ENCODE measurements at places on chromosomes 5 and 9.

DNA sequence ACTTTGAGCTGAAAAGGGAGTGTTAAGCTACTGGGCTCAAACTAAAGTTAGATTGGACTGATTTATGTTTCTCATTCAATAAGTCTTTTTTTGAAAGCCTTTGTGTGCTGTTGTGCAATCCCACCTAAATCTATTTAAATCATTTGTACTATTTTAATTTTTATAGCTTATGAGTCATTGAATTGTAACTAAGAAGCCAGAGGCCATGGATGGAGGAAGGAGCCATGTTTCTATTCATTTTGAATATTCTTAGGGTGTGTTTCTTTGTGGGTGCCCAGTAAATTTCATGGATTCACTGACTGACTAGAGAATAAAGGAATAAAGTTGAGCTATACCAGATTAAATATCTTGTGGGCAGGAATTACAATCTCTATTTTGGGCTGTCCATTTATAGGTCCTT is 238.5 kb downstream of the KIF4B start:
- no peak for DNase-seq

GRCh38 chr5:68522863-68523262 is 307.3 kb downstream of the PIK3R1 start:
- DNase-seq: no peak

DNA sequence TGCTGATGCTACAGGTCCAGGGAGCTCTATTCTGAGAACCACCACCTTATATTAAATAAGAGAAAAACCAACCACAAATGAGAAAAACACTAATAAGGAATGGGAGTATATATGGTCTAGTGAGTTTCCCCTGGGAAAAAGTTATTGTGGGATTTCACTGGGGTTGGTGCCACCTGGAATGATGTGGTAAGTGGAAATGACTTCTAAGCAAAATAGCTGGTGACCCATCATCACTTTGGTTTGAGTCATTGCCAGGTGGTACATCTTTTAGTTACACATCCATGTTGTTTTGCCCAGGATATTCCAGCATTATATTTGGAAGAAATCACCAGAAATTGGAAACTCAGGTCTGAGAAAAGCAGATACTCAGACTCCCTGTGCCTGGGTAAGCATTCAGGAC is 437.3 kb downstream of the DTWD2 start:
- no peak for DNase-seq

- peak; percentile 52 for DNase-seq
Measured at GRCh38 chr5:131265311-131265803, 1.5 kb downstream of the CDC42SE2 start.

GRCh38 chr5:160097991-160098390 is 21.3 kb downstream of the PWWP2A start:
- no peak for DNase-seq

DNA sequence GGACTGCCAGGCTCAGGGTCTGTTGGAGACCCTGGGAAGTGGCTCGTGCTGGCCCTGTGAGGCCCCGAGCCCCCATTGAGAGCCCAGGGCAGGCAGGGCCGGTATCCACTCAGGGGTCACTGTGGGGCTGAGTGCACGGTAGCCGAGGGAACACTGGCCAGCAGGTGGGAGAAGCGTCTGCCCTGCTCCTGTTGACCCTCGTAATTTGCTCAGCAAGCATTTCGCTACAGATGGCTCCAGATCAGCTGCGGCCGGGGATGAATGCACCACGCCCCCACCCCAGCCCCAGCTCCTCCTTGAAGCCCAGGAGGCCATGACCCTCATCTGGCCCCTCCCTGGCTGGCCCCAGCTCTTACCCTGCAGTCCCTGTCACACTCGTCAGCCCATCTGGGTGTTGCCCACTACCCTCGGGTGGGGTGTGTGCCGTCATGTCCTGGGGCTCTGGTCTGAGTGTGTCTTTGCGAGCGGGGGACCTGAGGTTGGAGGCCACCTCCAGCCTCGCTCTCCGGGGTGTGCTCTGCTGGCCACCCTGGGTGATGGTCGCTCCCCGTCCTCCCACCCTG is 6.1 kb upstream of the NRARP start:
- DNase-seq: no peak

Measured in bone marrow (tissue), 2 donors.